ENCODE measurements at places on chromosomes 1 and 21.

DNA sequence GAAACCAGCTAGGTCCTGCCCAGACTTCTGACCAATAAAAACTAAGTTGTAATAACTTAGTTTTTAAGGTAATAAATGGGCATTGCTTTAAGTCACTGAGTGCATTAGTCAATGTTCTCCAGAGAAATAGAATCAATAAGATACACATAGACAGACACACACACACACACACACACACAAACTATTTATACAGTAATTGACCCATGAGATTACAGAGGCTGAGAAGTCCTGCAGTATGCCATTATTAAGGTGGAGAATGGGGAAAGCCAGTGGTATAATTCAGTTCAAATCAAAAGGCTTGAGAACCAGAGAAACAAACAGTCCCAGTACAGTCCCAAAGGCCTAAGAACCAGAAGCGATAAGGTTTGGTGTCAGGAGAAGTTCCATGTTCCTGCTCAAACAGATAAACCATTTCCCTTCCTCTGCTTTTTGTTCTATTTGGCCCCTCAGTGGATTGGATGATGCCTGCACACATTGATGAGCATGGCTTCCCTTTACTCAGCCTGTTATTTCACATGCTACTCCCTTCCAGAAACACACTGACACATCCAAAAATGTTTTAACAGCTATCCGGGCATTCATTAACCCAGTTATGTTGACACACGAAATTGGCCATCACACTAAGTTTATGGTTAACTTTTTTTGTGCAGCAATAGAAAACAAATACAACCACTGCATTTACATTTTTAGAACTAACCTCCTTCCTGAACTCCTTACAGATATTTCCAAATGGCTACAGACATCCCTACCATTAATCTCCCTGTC, 828.2 kb upstream of the NCAM2 start:
- no peak for DNase-seq

DNA sequence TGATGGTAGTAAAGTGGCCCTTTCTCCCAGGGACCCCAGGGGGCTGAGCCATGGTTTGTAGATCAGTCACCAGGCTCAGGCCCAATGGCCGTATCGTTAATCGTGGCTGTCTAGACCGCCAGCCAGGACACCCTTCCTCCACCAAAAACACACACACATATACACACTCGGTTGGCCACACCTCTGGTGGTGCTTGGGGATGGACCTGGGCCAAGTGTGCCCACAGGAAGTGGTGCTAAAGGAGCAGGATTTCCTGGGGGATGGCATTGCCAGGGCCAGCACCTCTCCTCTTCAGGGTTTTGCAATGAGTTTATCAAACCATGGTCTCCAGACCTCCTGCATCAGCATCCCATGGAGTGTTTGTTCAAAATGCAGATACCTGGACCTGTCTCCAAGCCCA, 36.2 kb downstream of the CITED4 start:
- no peak for DNase-seq

GRCh38 chr1:17239420-17239819, 9.5 kb upstream of the PADI3 start:
- peak; percentile 91 for DNase-seq

GRCh38 chr1:108679586-108680213, 12.4 kb upstream of the PRPF38B start:
- DNase-seq = no peak

GRCh38 chr1:212608959-212609700, 569 bp downstream of the ATF3 start:
- DNase-seq = peak; percentile 72

DNA sequence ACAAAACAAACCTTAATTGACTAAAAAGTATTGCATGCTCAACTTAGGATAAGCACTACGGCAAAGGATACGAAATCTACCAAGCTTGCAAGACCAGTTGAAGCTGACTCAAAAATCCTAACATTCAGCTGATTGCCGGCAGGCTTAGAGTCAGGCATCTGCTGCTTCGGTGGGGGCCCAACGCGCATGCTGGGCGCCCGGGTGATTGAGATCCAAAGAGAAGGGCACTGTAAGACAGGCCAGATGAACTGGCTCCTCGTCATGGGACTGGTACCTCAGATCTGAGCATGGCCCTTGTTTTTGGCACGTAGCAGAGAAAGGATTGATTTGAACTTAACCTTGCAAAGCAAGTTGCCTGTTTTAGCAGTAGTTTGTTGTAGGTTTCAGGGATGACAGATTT, 86.6 kb downstream of the PRDM2 start:
- no peak for DNase-seq

- no peak for DNase-seq
These were observed 8.1 kb upstream of the IFI44 start for GRCh38 chr1:78641558-78641957.

GRCh38 chr1:188719735-188720134, 1757.9 kb downstream of the BRINP3 start:
- DNase-seq = no peak

GRCh38 chr1:22803833-22804232, 93.2 kb downstream of the EPHB2 start:
- DNase-seq = no peak

DNA sequence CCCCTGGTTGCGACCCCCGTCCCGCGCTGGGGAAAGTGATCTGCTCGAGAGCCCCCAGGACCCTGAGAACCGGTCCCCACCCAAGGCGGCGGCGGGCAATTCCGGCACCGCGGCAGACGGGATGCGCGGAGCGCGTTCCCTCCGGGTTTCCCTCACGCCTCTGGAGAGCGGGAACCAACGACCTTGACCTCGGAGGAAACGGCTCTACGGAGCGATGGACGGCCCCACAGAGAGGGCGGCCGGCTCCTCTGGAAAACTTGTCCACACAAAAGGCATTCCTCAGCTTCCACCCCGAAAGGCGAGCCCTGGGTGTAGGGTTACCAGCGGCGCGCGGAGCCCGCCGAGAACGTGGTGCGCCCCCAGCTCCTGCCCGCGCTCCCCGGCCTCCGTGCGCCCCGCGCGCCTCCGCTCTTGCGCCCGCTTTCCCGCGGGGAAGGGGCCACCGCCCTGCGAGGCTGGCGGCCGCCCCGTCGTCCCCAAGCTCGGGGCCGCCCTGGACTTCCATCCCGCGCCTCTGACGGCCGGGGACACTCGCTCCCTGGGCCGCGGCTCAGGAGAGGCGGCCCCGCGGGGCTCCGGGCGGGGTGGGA, 391 bp upstream of the KIAA1614 start:
- peak; percentile 68 for DNase-seq

GRCh38 chr1:67228791-67229190, 62.5 kb downstream of the IL23R start:
- no peak for DNase-seq

DNA sequence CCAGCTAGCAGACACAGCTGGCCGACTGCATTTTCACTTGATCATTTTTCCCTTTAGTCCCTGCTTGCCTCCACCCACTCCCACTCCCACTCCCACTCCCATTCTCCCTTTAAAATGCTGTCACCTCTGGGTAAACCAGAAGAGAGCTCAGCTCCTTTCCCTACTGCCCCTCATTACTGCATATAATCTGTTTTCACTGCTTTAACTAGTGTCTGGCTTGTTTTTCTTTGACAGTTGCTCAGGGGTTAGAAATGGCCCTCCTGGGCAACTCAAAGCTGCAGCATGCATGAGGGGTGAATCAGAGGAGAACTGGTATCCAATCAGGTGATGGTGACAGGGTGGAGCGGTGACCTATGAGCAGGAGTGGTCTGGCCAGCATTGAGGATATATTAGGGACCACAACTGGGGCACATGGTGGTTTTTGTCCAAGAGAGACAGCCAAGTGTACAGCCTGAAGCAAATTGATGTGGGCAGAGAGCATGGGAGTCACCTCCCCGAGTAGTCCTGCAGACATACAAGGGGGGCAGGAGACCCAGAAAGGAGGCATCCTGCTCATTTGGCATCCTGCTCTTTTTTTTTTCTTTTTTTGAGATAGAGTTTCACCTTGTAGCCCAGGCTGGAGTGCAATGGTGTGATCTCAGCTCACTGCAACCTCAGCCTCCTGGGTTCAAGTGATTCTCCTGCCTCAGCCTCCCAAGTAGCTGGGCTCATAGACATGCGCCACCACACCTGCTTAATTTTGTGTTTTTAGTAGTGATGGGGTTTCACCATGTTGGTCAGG, 42.6 kb upstream of the SRSF10 start:
- no peak for DNase-seq

DNA sequence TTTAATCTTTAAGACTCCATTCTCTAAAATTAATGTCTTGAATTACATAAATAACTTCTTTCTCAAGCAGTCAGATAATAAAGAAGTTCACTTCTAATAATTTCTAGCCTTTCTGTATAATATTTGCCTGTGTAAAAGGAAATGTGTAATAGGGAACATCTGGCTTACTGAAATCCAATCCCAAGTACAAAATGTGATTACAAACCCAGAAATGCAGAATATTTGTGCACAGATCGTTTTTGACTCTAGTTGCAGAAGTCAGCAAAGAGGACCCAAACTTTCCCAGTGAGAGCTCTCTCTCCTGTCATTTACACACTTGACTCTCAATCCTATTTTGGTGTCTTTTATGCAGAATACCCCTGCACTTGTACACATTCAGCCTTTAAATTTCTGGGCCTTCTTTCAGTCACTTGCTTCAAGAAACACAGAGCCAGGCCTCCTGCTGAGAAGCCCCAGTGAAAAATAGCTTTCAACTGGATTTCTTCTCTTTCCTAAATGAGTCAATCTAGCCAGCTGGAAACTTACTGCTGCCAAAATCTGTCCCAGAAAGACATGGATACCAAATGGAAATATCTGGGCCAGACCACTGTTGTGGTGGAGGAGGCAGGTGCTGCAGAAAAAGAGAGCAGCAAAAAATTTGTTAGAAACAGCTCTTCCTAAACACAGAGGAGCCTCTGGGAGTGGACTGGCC, 68.5 kb upstream of the ADAM30 start:
- DNase-seq = no peak

- no peak for DNase-seq
These were observed 27.7 kb downstream of the PIGP start for GRCh38 chr21:37045149-37045548.

DNA sequence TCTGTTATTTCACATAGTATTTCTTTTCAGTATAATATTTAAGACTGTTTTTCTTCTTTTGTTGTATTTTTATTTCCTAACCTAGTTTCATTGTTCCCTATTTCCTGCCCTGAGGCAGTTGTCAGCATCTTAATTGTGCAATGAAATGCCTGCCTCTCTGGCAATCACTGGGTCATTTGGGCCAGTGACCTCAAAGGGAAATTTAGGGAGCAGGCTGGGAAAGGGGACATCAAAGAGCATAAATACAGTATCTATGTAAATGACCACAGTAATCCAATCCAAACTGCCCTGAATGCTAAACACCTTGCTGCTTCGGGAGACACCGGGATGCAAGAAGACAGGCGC, 147.8 kb downstream of the TLR5 start:
- no peak for DNase-seq

DNA sequence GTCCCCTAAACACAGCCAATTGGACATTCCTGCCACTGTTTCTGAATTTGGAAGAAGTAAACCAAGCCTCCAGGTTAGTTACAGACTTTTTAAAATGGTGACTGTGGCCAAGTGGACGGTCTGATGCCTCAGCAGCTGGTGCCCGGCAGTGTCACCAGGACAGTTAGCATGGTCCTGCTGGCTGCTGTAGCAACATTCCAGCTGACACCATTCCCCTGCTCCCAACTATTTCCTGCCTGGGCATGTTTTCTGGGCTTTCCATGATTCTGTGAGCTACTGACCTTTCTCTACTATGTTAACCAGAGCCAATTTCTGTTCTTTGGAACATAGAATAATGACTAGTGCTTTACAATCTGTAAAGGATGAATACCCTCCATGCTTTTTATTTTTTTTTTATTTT, 95.0 kb downstream of the TLR5 start:
- no peak for DNase-seq

GRCh38 chr1:197235355-197235754, 32.7 kb upstream of the CRB1 start:
- no peak for DNase-seq

DNA sequence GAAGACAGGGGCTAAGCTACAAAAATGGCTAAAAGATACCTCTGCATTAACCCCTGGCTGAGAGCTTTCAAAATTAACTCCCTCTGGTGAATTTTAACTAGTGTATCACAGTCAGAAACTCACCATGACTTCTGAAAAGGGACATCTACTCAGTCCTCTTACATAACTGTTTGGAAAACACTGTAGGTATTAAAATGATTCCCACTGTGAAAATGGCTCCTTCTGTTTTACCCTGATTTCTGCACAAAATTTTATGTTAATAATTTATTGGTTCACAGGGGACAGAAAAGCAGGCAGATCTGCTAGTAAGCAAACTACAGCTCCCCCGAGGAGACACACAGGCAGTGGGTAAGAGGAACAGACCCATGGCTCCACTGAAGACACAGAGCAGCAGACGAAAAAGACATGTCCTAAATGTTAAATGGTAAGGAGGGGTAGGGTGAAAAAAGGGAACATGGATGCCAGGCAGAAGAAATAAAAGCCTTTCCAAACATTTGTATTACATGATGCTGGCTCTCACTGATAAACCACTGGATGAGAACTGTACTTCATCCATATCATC, 111.7 kb downstream of the SLC45A1 start:
- no peak for DNase-seq

- no peak for DNase-seq
These were observed 2.9 kb downstream of the NCDN start for GRCh38 chr1:35560256-35561225.

GRCh38 chr1:167933788-167934187, 2.7 kb upstream of the DCAF6 start:
- no peak for DNase-seq

- peak; percentile 64 for DNase-seq
These were observed 6.4 kb upstream of the GUCA2B start for GRCh38 chr1:42146626-42147320.

DNA sequence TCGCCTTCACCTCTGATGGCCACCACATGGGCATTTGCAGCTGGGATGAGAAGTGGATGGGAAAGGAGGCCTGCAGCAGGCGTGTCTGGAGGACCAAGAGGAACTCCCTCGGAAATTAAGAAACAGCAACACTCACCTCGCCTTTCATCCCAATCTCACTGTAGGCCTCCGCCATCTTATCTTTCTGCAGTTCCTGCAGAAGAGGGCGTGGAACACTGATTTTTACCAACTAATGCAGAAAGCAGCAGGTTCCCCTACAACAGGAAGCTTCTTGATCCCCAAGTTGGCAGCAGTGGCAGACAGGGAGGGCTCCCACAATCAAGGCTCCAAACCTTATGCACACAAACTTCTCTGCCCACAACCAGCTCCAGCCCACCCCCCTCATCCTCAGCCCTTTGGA, 84.4 kb downstream of the CD247 start:
- no peak for DNase-seq

- DNase-seq = peak; percentile 77
These were observed at the start of gene B3GALT5 for GRCh38 chr21:39612233-39613040. TSS of gene B3GALT5 (plus strand) at chr21:39612940. CDS start at chr21:39660560, 47,620 bp downstream.

- DNase-seq = no peak
These were observed 29.5 kb downstream of the DRAM2 start for GRCh38 chr1:111110197-111110899.
